Lung (tissue), 17 donors: ENCODE measurements at places on chromosomes 7 and 10. TPM values are rescaled to one million over a fixed set of nuclear protein-coding genes. Genes with fewer than 3 reads are reported as not detected.

GRCh38 chr7:155190688-155191087 is 107.0 kb upstream of the INSIG1 start:
- peak; percentile 45 for DNase-seq

ATP5MK gene
- total RNA-seq, result 212 TPM

GRCh38 chr10:85645926-85646711 is 720.5 kb downstream of the GRID1 start:
- no peak for DNase-seq

GRCh38 chr10:50577681-50578350 is 45.9 kb downstream of the SGMS1 start:
- peak; percentile 88 for DNase-seq

- DNase-seq, result no peak
Measured at GRCh38 chr7:32025381-32026082, 44.7 kb downstream of the PDE1C start.
